ENCODE measurements at places on chromosomes 3 and 15.

GRCh38 chr3:150613709-150614480 lies 10.8 kb downstream of the SELENOT start:
- DNase-seq = no peak

DNA sequence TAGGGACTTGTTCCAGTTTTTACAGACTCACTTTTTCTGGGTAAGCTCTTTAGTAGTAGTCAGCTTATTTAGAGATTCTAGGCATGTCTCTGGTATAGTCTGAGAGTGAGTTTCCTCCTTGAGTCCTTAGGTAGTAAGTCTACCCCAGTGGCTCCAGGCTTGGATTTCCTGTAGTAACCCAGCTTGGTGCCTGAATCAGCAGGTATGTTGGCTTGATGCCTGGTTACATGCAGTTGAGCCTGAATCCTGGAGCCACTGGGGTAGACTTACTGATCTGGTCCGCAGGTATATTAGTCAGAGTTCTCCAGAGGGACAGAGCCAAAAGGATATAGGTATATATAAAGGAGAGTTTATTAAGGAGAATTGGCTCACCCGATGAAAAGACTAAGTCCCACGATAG lies 85.8 kb upstream of the RBMS3 start:
- no peak for DNase-seq

- DNase-seq = no peak
Observed at GRCh38 chr15:92580933-92581445, 74.6 kb downstream of the FAM174B start.

DNA sequence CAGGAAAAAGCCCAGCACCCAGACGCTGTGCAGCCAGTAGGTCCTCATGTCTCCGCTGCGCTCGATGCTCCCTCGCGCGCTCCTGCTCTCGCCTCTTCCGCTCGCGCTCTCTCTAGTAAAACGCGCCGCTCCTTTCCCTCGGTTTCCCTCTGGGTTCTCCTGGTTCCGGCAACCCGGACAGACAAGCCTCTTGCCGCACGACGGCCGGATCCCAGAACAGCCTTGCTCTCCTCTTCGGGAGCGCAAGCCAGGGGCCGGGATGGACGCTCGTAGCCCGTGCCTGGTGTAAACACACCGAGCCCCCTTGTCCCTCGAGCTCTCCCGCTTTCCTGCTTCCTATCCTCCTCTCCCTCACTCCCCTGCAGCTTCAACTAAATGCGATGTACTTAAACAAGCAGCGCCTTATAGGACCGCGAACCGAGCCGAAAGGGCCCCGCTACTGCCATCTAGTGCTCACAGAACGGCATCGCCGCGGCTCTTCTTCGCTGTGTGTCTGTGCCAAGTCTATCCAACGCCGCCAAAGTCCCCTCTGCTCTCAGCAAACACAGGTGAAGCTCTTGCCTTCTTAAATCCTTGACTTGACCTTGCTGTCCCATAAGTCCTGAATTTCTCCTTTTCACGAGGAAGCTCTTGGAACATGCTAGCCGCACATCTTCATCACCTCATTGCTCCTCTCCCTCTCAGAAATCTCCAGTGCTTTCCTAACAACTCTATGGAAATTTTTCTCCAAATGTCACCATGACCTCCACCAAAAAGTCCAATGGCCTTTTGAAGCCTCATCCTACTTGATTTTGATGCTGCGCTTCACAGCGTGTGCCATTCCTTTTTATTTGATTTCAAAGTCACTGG lies 1037.2 kb downstream of the IGSF11 start:
- peak; percentile 28 for DNase-seq

- no peak for DNase-seq
Observed at GRCh38 chr15:91255670-91256192, 155.7 kb downstream of the SV2B start.

DNA sequence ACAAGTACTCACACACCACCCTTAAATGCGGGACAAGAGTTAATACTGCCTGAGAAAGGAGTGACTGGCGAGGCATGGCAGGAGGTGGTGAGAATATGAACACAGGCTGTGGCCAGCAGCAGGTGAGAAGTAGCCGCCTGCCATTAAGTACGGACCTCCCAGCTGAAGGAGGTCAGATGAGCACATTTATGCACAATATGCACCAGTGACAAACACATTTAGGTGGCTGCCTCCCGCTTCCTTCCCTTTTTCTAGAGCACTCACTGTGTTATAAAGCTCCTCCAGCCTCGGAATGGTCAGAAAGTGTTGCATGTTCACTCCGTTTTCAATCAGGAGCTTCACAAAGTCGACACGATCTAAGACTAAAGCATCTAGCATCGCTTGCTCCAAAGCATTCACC lies 52.4 kb downstream of the TRPM1 start:
- no peak for DNase-seq

DNA sequence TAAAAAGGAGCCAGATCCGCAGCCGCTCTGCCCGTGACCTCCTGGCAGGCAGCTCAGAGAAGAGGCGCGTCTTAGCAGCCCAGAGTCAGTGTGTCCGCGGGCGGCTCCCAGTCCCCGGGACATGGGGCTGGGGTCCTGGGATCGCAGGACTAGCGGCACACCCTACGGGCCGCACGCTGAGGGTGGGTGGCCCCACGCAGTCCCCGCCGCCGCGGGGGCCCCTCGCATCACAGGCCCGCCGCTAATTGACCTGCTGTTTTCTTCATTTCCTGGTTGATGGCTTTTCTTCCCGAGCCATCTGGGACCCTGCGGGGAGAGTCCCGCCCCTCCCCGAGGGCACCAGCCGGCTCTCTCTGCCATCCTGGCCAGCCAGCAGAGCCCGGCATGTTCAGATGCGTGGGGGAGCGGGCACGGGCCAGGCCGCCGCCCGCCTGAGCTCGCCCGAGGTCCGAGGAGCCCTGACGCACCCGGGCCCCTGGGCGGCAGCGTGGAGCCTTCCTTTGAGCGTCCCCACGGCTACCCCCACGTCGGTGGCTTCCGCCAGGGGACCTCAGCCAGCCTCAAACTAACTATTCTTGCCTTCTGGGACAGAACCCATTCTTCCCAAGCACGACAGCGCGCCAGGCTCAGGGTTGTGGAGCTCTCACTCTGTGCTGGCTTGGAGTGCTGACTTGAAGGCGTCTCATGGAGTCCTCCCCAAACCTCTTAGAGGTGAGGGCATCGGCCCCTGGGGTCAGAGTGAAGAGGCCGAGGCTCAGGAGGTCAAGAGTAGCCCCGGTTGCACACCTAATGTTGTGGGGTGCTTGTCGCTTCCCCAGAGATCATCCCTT lies 34.6 kb upstream of the CACNA2D3 start:
- DNase-seq = no peak

- no peak for DNase-seq
Observed at GRCh38 chr3:112967425-112967824, 7.5 kb downstream of the CD200R1 start.

GRCh38 chr3:33103480-33103879 lies 6.5 kb upstream of the GLB1 start:
- DNase-seq = no peak

DNA sequence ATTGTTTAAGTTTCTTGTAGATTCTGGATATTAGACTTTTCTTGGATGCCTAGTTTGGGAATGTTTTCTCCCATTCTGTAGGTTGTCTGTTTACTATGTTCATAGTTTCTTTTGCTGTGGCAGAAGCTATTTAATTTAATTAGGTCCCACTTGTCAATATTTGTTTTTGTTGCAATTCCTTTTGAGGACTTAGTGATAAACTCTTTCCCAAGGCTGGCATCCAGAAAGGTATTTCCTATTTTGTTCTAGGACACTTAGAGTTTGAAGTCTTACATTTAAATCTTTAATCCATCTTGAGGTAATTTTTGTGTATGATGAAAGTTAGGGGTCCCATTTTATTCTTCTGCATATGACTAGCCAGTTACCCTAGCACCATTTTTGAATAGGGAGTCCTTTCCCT lies 54.9 kb downstream of the MME start:
- DNase-seq = no peak

GRCh38 chr3:126530171-126531050 lies 6.5 kb downstream of the CHST13 start:
- DNase-seq = no peak

DNA sequence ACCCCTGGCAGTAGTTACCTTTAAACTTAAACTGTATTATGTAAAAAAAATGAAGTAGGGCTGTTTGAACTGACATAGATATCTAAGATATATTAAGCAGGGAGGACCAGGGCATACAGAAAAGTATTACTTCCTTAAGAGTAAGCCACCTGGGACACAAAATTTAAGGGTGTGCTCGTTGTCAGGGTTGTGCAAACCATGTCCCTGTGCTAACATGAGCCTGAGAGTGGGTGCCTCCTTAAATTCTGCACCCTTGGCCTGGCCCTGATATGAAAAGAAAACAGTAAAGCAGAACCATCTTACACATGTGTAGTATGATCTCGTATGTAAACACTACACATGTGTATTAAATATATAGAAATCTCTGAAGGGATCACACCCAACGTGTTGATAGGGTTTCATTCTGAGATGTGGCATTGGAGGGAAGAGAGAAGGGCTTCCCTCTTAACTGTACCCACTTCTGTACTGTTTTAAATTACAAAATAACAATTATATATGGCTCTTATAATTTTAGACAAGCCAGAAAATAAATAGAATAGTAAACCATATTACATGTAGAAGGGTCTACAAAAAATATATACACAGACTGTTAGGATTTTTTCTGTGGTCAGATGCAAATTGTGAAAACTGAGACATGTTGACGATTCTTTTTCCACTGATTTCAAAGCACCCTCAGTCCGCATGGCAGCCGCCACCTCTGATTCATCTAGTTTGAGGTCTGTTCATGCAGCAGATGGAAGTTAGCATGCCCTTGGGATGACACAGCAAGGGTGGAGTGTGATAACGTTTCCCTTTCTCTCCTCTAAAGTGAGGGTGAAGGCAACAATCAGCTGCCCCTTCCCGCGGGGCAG lies 400.8 kb upstream of the PROK2 start:
- peak; percentile 58 for DNase-seq

- no peak for DNase-seq
Observed at GRCh38 chr15:50138391-50138790, 19.4 kb upstream of the ATP8B4 start.

- no peak for DNase-seq
Observed at GRCh38 chr15:80350941-80351610, 53.1 kb upstream of the ARNT2 start.

GRCh38 chr3:22990291-22991200 lies 212.6 kb upstream of the UBE2E2 start:
- DNase-seq = no peak
